ENCODE measurements at places on chromosomes 13 and 19. TPM values are rescaled to one million over a fixed set of nuclear protein-coding genes. Genes with fewer than 3 reads are reported as not detected.

Gene ZNF730
- not detected for total RNA-seq

Gene SLAIN1
- 0.69 TPM for total RNA-seq

Gene NFIC
- total RNA-seq = 43.1 TPM

Gene HSD17B14
- 13.9 TPM for total RNA-seq

Gene CNN1
- total RNA-seq = 0.60 TPM

Gene CPAMD8
- total RNA-seq = 0.02 TPM

Gene DKKL1
- 0.50 TPM for total RNA-seq

Gene EML2
- total RNA-seq = 25.4 TPM

Gene FCER2
- not detected for total RNA-seq

Gene ZNF665
- total RNA-seq = not detected

Gene ATP11A
- 10.6 TPM for total RNA-seq

Gene SPINT2
- total RNA-seq = 379 TPM

Gene LGALS7
- total RNA-seq = not detected

Measured in A549 treated with CpdA at 1 μM for 4 hours (cell line).